HS-27A (cell line): ENCODE measurements at places on chromosomes 2 and 18.

- DNase-seq, result no peak
Observed at GRCh38 chr2:237496428-237496827, 9.4 kb downstream of the MLPH start.

GRCh38 chr2:142688856-142689605 lies 188.4 kb upstream of the KYNU start:
- DNase-seq, result no peak

DNA sequence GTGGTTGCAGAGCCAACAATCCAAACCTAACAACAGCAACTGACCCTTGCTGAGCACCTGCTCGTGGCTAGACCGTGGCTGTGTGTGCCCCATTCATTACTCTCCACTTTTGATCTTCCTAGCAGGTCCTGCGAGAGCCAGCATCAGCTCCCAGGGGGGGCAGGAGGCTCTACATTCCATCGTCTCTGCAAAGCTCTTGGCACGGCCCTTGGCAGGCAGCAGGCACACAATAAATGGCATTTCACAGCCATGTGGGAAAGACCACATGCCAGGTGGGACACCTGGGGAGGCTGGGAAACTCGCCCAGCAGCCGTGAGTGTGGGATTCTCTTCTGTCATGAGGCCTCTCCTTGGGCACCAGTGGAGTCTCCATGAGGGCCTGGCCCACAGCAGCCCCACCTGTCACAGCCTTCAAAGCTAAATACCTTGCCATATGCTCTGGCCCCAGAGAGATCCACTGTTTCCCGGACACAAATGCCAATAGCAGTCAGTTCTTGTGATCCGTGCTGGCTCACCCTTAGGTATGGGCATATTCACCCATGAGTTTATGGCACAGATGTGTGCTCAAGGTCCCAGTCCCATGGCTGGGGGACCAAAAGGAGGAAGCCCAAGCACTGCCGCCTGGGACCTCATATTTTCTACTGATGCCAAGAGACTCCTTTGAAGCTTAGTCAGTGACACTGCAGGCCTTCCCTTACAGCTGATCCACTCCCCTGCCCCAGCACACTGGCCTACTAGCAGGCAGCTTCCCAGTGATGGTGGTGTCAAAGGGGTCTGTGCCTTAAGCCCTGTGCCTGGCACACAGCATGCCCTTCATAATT lies 6.8 kb upstream of the TEX51 start:
- no peak for DNase-seq

GRCh38 chr2:10432311-10433181 lies 15.6 kb downstream of the ODC1 start:
- DNase-seq, result no peak

DNA sequence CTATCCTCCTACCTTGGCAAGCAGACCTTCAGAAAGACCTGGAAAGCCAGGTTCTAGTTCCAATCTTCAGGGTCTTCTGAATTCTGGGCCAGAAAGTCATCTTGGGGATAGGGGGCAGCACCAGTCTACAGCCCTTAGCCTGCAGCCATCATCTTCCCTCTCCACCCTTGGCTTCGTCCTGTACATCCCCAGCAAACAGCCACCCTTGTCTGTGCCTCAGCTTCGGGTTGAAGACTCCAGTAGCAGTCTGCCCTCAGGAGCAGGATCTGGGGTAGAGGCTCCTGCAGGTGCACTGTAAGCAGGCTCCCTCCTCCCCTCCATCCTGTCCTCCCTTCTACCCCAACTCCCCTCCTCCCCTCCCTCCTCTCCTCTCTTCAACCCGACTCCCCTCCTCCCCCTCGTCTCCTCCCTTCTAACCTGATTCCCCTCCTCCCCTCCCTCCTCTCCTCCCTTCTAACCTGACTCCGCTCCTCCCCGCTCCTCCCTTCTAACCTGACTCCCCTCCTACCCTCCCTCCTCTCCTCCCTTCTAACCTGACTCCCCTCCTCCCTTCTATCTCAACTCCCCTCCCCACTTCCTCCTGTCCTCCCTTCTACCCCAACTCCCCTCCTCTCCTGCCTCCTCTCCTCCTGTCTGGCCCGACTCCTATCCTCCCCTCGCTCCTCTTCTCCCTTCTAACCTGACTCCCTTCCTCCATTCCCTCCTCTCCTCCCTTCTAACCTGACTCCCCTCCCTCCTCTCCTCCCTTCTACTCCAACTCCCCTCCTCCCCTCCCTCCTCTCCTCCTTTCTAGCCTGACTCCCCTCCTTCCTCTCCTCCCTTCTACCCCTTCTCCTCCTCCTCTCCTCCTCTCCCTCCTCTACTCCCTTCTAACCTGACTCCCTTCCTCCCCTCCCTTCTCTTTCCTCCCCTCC lies 90.1 kb upstream of the SMAD2 start:
- DNase-seq, result no peak

- no peak for DNase-seq
Observed at GRCh38 chr2:51813247-51813646, 781.3 kb upstream of the NRXN1 start.

GRCh38 chr18:29711932-29712331 lies 1330.6 kb downstream of the DSC3 start:
- no peak for DNase-seq

DNA sequence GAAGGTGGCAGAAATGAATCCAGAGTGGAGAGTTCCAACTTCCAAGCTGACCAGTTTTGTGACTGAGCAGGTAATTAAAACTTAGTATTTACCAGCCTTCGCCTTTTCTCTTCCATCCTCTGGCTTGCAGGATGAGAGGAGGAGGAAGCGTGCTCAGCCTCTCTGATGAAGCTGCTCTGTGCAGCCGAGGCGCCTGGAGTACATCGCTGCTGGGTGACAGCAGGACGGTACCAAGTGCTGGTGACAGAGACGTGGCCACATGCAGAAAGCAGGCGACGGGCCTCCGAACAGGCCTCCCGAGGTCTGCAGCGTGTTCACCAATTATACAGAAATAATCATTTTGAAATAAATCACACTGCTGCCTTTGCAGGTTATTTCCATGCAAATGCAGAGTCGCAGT lies 95.0 kb downstream of the MBP start:
- no peak for DNase-seq

DNA sequence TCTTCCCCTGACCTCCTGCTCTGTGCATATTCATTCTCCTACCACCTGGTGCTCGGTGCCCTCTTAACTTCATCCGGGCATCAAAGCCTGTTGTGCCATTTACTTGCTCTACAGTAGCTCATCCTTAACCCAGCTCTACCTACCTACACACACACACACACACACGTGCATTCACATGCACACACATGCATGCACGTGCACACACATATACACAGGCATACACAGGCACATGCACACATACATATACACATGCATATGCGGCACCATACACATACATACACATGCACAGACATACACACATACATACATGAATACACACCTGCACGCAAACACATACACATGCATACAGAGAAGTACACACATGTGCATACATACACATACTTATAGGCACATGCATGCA lies 14.5 kb downstream of the MAL start:
- DNase-seq, result no peak

DNA sequence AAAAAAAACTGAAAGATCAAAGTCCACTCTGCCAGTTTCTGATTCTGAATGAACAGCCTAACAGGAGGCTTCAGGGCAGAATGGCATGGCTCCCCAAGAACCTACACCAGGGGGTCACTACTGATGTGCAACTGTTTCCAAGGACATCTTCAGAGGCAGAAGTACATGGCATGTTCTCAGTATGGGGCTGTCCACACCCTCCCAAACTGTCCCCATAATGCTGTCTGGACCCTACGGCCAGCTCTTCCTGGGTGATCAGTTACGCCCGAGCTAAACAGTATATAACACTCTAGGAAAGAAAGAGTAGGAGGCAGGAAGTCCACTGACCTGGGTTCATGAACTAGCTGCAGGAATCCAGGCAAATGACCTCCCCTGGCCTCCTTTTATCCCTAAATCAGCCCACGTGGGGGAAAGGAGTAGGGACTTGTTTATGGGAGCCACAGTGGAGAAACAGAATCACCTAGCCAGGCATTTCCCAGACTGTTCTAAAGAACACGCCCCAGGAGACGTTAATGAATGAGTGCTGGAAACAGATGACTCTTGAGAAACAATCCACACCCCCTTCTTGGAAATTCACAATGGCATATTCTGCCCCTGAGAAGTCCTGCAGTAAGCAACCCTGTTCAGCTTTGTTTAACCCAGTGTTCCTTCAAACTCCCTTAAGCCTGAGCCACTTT lies 2.5 kb downstream of the TMBIM1 start:
- no peak for DNase-seq

DNA sequence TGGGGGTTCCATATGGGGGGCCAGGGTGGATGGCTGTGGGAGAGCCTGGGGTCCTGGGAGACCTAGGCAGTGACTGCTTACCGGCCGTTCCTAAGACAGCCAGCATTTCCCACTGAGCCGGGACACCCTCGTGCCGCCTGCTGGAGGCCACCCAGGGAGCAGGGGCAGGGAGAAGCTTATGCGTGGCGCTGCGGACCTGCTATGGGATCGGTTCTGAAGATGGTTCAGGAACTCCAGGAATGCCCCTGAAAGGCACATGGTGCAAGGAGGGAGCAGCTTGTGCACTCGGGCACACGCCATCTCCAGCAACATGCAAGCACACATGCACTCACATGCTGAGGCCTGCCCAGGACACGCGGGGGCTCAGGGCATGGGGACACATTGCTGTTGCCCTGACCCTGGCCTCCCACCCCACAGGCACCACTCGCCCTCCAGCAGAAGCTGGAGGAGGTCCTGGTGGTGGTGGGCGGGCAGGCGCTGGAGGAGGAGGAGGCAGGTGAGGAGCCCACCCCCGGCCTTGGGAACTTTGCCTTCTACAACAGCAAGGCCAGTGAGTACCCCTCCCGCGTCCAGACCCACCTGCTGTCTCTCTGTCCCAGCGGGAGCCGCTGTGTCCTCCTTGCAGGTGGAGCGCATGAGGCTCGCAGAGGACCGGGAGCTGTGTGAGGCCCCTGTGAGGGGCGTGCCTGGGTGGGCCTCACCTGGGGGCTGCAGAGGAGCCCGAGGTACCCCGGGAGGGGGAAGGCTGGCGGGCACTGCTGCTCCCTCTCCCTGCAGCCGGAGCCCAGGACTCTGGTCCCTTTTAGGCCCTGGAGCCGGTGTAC lies 4.1 kb downstream of the KLHL30 start:
- no peak for DNase-seq

GRCh38 chr2:207048416-207048815 lies 109.1 kb downstream of the CPO start:
- no peak for DNase-seq
